ENCODE measurements at places on chromosomes 12 and 14.
A peak's percentile ranks its signal among the peaks of the same experiment; 100 is the strongest.

DNA sequence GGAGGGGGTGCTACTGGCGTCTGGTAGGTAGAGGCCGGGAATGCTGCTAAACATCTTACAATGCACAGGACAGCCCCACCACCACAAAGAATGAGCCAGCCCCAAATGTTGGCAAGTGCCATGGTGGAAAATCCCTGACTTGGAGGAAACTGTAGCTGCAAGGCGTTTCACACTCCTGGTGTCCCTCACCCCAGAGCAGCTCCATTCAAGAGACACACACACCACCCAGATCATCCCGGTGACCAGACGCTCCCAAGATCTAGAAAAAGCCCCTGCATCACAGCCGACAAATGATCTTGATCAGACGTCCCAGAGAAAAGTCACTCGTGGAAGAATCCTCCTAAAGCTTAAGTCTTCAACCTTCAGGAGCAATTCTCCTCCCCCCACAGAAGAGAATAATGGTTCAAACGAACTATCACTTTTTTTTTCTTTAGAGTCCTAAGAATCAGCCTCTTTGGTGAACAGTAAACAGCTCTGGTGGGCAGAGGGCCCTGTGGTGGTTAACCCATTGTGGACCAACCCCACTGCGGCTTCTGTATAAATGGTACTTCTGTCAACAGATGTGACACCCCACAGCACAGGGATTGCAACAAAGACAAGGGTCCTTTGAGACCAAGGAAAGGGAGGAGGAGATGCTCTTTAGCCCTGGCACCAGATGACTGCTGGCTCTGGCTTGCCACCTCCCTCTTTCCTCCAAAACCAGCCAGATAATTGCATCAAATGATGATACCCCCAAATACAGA is 2.7 kb downstream of the GLTP start:
- no peak for DNase-seq

- no peak for DNase-seq
Measured at GRCh38 chr12:72207079-72207478, 65.1 kb upstream of the TRHDE start.

DNA sequence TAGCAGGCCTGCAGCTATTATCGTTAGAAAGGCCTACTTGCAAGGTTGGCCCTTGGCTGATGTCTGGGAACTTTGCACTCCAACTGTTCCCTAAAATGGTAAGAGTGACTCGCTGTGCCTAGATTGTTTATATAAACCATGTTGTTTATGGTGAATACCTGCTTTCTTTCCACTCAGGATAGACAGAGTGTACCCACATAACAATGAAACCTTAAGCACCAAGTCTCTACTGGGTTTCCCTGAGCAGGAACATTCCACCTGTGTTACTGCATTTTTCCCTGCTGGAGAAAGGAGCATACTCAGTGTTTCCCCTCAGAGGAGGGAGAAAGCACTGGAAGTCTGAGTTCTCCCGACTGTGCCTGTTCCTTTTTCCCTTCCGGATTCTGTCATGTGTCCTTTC is 32.8 kb downstream of the ERP29 start:
- no peak for DNase-seq

GRCh38 chr12:115481141-115481540 is 796.4 kb downstream of the MED13L start:
- no peak for DNase-seq

- DNase-seq = no peak
Measured at GRCh38 chr14:100130521-100130920, 28.9 kb downstream of the DEGS2 start.

DNA sequence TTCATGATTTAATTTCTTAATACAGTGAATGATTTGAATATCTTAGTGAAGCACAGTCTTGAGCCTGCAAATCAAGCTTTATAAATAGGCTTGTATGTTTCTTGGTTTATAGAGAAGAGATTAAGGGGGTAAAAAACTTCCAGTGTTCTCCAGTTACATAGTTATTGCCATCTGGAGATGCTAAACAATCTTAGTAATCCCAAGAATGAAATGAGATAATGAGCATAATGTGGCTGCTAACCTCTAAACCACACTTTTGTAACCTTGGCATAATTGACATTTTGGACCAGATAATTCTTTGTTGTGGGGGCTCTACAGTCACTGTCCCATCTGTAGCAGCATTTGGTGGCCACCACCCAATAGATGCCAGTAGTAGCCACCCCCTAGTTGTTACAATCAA is 316.8 kb downstream of the CCDC91 start:
- no peak for DNase-seq

DNA sequence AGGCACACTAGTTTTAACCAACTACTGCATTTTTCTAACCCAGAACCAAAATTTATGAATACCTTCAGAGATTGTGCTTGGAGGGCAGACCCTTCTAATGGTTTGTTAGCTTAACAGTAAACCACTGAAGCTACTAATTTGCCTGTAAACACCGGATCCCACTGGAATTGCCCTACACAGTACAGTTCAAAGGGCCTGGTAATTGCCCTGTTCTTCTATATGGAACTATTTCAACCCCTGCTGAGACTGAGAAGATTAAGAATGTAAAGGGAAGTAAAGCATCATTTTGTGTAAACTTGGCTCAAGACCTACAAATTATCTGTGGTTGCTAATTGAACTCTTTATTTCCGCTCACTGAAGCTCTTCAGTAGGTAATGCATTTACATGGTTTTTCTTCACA is 468.1 kb downstream of the NPAS3 start:
- DNase-seq = no peak

- DNase-seq = peak; percentile 5
Measured at GRCh38 chr12:109277899-109278762, 31.0 kb downstream of the FOXN4 start.

DNA sequence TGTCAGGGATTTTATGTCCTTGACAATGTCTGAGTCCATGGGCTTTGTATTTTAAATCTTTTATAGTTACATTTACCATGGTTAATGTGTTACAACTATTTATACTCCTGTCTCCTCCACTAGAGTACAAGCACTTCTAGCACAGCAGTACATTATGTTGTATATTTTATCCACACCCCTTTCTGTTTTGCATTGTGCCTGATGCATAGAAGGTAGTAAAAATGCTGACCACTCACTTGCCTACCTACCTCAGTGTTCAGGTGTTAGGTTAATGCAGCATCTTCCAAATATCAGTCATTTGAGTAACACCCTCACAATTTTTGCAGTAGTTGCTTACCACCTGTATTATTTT is 31.1 kb upstream of the SLC38A2 start:
- DNase-seq = no peak

GRCh38 chr12:56953314-56953713 is 4.1 kb downstream of the RDH16 start:
- DNase-seq = no peak

DNA sequence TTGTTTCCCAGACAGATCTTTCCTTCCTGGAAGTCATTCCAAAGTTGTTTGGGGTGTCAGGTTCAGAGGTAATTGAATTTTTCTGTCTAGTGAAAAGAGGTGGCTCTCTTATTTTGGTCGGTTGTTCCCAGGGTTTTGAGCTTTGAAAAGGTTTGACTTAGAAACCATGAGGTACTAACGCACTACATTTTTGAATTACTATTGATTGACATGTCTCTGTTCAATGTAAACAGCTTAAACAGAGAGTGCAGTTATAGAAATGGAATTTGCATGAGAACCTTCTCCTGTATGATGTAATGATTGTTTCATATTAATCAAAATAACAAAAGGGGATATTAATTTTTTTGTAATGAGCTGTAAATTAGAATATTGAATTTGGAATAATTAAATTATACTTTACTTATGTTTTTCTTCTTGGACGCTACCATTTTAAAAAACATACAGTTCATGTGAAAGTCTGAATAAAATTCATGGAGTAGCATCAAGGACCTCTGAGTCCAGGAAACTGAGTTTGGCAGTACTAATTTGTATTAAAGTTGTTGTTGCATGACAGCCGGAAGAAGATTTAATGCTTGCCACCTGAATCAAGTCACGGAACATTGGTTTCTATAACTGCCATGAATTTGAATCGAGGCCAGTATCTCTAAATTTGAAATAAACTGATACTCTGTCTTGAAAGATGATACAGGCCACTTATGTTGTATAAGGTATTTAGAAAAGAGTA is 41.7 kb downstream of the NPAS3 start:
- peak; percentile 85 for DNase-seq

DNA sequence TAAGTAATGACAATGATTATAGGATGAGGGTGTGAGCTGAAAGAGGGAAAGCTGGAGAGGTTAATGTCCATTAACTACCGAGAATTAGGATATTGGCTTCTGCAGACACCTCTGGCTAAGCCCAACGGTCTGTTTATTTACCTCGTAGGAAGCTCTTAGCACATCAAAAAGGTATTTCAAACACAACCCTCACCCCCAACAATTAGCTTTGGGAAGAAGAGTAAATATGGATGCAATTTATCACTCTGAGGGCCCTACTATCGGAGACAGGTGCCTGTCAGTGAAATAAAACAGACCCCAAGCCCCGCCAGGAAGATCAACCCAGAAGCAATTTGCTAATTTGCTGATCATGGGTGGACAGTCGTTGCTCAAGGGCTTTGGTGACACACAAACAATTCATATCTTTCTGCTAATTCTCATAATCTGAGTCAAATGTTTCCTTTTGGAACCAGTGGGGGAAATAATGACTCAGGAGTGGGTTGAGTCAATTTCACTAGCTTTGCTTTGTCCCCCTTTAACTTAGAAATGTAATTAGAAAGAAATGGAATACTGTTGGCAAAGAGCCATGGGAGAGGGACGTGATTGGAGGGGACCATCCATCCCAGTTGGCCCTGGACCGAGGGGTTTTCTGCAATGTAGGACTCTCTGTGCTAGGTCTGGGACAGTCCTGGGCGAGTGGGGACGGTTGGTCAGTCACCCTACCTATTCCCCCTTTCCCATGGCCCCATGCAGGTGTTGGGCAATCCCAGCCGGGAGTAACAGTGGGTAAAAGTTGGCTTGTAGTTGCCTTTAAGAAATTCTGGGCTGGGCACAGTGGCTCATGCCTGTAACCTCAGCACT is 99.1 kb upstream of the MED13L start:
- DNase-seq = peak; percentile 60

- DNase-seq = no peak
Measured at GRCh38 chr14:75519826-75520728, 2.2 kb upstream of the BATF start.

GRCh38 chr12:131592972-131593371 is 117.9 kb upstream of the SFSWAP start:
- DNase-seq = no peak

- DNase-seq = no peak
Measured at GRCh38 chr12:104588047-104588920, 131.5 kb downstream of the CHST11 start.

DNA sequence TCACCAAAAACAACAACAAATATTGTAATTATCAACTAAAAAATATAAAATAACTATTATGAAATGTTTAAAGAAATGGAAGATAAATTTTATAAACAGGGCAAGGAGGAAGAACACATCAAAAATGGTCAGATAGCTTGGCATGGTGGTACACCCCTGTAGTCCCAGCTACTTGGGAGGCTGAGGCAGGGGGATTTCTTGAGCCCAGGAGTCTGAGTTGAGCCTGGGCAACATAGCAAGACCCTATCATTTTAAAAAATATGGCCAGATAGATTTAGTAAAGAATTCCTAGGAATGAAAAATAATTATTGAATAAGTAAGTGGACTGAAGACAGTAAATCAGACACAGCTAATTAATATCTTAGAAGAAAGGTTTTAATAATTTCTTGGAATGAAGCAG is 32.6 kb downstream of the ITPR2 start:
- DNase-seq = no peak

DNA sequence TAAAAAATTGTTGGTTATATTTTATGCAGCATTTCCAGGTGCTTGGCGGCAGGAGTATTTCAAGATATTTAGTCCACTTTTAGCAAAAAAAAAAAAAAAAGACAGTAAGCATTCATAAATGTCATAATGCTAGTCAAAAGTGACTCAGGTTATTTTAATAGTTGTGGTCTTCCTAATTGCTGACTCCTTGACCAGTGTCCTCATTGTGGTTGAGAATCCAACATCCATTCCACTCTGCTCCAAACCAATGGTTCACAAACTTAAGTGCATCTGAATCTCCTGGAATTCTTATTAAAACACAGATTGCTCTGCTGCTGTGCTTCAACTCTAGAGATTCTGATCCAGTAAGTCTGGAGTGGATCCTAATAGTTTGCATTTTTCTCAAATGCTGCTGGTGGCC is 71.4 kb downstream of the AKAP6 start:
- DNase-seq = no peak
